ENCODE measurements at places on chromosomes 12 and 14.

DNA sequence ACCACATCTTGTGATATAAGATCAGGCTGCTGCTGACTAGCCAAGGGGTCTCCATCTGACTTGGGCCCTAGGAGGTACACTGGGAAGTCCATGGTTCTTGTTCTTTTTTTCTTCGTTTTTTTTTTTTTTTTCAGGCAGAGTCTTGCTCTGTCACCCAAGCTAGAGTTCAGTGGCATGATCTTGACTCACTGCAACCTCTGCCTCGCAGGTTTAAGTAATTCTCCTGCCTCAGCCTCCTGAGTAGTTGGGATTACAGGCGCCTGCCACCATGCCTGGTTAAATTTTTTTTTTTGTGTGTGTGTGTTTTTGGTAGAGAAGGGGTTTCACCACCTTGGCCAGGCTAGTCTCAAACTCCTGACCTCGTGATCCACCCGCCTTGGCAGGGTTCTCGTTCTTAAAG, 178.2 kb downstream of the RMST start:
- DNase-seq, result no peak

GRCh38 chr12:68579254-68579653, 31.4 kb upstream of the RAP1B start:
- DNase-seq, result no peak

GRCh38 chr12:91215940-91216454, 33.4 kb upstream of the DCN start:
- no peak for DNase-seq

GRCh38 chr12:46134852-46135251, 134.0 kb downstream of the SLC38A1 start:
- no peak for DNase-seq

DNA sequence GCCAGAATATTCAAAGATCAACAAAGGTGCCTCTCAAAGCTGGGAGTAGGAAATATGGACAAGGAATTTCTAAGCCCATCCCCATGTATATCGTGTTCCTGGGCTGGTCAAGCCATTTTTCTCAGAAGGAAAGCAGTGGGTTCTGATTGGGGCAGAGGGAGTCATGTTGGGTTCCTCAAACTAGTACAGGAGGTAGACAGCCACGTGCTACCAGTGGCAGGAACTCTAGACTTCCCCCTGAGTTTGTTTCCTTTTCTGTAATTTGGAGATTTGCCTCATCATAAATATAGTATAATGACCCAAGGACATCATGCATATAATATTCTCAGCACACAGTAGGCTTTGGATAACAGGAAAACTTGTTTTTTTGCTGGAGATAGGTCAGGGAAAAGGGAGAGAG, 16.4 kb upstream of the PLEKHH1 start:
- DNase-seq, result no peak

- no peak for DNase-seq
Observed at GRCh38 chr12:4273652-4274395, at the start of gene CCND2. Gene CCND2 (plus strand): TSS chr12:4273762. CDS start chr12:4274041, 279 bp downstream.

GRCh38 chr12:127635838-127636237, 631.1 kb upstream of the TMEM132C start:
- no peak for DNase-seq

- DNase-seq, result no peak
Observed at GRCh38 chr12:26429070-26429691, 233.8 kb downstream of the SSPN start.

GRCh38 chr12:129971721-129972120, 67.9 kb upstream of the TMEM132D start:
- no peak for DNase-seq

DNA sequence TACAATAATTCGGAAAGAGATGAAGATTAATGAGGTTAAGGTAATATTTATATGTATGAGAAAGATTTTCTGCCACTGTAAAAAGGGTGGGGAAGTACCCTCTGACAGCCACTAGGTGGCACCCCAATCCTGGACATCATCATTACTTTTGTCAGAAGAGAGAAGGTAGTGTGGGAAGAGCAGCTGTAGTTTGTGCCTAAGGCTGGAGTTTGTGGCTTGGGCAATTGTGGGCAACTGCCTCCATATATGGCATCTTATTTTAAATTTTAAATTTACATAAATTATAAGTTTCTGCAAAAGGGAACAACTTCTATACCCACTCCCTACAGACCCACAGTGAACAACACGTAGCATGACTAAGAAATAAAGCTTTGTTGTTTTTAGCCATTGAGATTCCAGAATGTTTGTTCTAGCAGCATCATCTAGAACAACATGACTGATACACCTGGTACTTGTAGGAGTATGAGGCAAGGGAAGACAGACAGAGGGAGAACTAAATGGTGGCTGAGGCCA, 34.4 kb upstream of the SYCP3 start:
- DNase-seq, result no peak

- DNase-seq, result no peak
Observed at GRCh38 chr14:58702441-58703160, 64.8 kb downstream of the DACT1 start.

DNA sequence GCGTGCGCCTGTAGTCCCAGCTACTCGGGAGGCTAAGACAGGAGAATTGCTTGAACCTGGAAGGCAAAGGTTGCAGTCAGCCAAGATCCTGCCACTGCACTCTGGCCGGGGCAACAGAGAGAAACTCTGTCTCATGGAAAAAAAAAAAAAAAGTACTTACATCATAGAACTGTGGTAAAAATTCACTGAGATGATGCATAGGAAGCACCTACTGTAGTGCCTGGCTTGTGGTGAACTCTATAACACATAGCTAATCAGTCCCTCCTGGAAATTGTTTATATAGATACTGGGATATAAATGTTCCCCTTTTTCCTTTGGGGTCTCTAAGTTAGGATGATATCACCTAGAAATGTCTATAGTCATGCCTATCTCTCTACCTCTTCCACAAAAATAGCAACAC, 89.7 kb upstream of the CPM start:
- DNase-seq, result no peak

GRCh38 chr14:55718551-55718950, 138.5 kb downstream of the KTN1 start:
- DNase-seq, result no peak

DNA sequence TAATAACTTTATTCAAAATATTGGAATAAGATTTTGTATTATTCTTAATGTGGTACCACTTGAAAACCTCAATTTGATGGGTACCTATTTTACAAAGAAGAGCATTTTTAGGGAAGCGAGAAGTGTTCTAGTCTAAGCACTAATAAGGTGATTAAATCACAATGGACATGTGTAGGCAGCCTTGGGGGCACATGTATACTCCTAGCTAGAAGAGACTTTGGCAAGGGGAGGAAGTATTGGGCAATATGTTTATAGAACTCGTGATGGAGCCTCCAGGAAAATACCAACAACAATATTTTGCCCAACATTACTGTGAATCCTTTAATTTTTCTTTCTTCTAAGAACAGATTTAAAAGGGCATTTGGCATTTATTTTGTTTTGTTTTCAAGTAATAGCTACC, 280.3 kb downstream of the ADAMTS20 start:
- DNase-seq, result no peak

DNA sequence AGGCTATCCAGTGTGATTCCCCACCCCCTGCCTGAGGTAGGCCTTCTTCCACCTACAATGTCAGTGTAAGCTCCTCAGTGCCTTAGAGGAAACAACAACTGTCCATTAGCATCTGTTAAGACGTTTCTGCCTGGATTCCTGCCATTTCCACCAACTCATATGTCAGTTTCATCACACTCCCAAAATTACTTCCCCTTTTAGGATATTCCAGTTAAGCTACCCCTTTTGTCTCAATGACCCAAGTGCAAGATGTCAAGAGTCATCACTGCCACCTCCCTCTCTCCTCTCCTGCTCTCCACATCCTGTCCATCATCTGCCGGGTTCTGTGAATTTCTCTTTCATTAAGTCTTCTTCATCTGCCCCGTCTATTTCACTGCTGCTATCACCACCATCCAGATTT, 189.4 kb downstream of the DPF3 start:
- DNase-seq, result no peak

GRCh38 chr12:30850684-30851083, 75.9 kb upstream of the TSPAN11 start:
- DNase-seq, result no peak

DNA sequence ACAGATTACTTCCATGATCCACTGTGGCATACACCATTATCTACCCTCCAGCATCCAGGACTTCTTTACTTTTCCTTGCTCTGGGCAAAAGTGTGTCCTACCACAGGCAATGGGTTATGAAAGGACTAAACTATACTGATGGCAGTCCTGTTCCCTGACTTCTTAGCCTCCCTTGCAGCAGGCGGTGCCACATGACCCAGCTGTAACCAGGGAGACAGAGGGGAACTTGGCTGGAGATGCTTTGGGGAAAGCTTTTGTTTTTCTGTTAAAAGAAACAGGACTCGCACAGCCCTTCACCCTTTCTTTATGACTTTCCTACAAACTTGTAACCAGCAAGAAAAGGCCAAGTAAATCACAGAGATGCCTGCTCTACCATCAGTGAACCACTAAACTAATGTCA, 394.4 kb downstream of the PCNX1 start:
- DNase-seq, result no peak

GRCh38 chr14:92597906-92598905, 84.6 kb downstream of the RIN3 start:
- no peak for DNase-seq

DNA sequence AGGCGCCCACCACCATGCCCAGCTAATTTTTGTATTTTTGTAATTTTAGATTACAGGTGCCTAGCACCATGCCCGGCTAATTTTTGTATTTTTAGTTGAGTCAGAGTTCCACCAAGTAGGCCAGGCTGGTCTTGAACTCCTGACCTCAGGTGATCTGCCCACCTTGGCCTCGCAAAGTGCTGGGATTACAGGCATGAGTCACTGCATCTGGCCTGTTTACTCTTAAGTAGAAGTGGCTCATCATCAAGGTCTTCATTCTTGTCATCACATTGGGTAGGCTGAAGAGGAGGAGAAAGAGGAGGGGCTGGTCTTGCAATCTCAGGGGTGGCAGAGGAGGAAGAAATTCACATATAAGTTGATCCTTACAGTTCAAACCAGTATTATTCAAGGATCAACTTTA, 152.4 kb upstream of the ATP2B1 start:
- no peak for DNase-seq

GRCh38 chr12:57765003-57765697, 1.7 kb downstream of the CYP27B1 start:
- no peak for DNase-seq

DNA sequence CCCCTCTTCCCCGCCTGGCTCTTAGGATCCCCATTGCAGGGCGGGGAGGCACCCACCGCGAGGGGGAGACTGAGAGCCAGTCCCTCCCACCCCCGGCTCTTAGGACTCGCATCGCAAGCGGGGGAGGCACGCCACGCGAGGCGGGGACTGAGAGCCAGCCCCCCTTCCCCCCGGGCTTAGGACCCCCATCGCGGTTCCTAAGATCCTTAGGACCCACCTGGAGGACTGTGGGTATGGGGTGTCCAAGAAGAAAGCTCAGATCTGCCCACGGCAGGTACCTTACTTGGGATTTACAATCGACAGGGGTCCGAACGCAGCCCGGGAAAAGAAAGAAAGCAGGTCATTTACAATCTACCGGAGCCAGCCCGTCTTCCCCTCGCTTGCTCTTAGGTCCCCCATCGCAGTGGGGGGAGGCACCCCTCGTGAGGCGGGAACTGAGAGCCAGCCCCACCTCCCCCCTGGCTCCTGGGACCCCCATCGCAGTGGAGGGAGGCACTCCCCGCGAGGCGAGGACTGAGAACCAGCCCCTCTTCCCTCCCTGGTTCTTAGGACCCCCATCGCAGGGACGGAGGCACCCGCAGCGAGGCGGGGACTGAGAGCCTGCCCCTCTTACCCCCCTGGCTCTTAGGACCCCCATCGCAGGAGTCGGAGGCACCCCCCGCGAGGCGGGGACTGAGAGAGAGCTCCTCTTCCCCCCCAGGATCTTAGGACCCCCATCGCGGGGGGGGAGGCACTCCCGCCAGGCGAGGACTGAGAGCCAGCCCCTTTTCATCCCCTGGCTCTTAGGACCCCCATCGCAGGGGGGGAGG, 43.7 kb downstream of the DDX11 start:
- DNase-seq, result no peak

DNA sequence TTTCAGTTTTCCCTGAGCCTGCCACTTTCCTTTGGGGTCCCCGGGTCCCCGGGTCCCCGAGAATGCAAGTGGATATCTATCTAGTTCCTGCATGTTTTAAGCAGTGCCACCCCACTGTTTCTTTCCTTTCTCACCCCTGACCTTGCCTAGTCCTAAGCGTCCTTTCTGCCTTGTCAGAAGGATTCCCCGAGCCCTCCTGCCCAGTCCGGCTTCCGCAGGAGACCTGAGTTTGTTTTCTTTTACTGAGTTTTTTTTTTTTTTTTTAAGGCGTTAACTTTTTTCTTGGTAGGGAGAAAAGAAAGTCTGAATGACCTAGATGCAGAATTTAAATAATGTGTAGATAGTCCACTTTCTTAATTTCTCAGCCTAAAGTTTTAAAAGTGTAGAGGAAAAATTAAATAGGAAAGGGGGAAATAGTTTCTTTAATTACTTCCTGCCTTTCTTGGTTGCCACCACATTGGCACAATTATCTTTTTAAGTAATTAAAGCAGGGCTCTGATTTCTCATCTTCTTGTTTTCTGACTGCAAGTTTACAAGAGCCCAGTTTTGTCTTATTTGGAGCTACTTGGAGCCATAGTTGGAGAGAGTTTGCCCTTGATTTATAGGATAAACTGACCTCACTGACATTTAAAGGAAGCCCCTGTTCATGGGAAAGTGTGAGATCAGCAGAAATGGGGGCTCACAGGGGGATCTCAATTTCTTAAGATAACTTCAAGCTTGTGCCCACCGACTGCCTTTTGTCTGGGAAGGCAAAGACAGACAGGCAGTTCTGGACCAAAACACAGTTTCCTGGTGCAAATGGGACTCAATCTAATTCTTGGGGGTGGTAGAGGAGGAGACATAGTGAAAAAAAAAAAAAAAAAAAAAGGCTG, 2.9 kb downstream of the PAX9 start:
- no peak for DNase-seq

DNA sequence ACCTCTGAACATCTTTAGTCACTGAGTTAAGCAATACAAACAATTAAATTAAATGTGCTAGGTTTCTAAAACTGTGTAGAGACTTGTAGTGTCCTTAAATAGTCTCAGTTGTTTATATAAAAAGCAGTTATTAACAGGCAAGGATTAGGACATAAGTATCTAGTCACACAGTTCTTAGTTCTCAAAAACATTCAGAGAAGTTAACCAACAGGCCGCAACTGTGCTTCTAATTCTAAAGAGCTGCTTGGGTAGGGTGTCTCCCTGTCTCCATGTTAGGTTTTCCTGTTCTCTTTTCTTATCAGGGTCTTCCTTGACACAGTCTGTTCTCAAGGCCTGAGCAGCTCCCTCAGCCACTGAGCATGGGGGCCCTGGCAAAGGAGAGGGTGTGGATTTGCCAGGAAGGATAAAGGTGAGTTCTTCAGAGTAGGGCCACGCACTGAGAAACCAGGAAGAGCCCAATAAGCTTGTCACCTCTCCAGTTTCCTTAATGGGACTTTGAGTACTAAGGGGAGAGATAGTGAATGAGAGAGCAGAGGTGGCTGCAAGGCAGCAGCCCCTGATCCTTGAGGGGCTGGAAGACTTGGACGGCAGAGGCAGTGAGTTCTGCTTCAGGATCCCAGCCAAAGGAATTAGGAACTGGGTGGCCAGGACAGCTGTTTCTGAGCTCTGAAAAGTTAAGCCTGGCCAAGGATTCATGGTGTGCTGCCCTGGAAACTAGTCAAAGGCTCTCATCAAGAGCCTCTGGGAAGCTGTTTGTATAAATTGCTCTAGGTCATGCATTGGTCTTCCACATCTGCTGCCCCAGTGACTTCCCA, 177.3 kb downstream of the MYRFL start:
- no peak for DNase-seq

All from cortex of kidney (tissue), 1 donor.